Anterior cingulate cortex (tissue), 58 donors: ENCODE measurements at places on chromosomes 3 and 15.

DNA sequence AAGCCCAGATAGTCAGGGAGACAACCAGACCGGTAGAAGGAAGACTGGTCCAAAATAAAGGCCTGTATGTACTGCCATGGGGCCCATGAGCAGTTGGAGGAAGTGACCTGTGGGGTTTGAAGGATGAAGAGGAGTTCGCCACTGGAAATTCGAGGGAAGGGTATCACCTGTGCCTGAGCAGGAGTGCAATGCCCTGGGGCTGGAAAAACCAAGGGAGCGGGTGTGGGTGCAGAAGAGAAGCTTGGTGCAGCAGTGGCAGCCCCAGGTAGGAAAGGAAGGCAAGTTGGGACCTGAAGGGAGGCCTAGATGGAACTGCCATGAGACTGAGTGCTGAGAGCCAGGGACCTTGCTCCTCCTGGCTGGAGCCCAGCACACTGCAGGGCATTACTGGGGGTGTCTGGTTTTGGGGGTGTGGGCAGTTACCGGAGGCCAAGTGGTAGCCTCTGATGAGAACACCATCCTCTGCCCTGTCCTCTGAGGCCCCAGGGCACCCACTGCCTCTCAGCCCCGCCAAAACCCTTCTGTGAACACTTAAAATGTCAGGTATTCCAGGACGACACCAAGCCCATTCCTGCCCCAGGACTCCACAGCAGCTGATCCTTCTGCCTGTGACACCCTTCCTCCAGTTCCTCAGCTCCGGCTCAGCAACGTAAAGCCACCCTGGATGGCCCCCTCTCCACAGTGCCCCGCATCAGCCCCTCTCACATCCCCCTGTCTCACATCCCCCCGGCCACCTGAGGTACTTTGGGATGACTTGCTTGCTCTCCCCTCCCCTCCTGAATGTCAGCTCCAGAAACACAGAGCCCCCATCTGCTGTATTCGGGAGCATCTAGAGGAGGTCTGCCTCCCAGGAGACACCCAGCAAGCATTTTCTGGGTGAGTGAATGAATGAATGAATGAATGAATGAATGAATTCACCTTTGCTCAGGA is 42.9 kb downstream of the WNT7A start:
- DNase-seq = no peak

GRCh38 chr3:138463724-138464490 is 29.5 kb downstream of the ESYT3 start:
- DNase-seq = no peak

GRCh38 chr3:9732080-9732739 is 675 bp downstream of the BRPF1 start:
- no peak for DNase-seq

DNA sequence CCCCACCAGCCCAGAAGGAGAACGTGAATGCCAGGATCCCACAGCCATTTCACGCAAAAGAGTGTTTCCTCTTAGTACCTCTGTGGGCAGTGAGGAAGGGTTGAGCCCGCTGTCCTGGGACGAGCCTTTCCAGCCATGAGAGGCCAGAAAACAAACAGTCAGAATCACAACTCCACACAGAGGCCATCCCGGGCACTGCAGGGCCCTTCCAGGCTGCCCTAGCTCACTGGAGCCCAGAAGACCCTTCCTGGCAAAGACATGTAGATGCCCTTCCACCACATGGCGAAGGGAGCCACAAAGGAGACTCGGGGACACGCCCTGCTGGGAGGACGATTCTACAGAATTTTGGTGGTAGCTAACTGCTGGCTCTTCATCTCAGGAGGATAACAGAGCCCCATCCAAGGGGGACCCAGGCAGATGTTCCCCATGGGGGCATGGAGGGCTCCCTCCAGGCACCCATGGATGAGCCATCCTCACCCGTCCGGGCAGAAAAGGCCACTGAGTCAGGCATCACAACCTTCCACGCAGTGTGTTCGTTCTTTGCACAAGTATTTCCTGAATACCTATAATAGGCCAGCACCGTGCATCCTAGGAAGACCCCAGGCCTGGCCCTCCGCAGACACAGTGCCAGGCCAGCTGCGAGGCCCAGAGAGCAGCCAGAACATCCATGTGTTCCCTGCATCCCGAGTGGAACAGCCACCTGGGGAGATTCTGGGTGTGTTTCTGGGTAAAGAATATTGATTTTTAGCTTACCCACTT is 47.2 kb downstream of the SLC12A8 start:
- no peak for DNase-seq

GRCh38 chr3:117633207-117633606 is 923.6 kb downstream of the TUSC7 start:
- no peak for DNase-seq

- DNase-seq = no peak
These were observed 44.6 kb downstream of the TFG start for GRCh38 chr3:100753846-100754245.

- no peak for DNase-seq
These were observed 5.4 kb downstream of the ACOX2 start for GRCh38 chr3:58531555-58531954.

GRCh38 chr3:39136533-39137434 is 16.6 kb downstream of the CSRNP1 start:
- DNase-seq = no peak

GRCh38 chr15:48675436-48675835 is 29.9 kb upstream of the FBN1 start:
- DNase-seq = no peak

DNA sequence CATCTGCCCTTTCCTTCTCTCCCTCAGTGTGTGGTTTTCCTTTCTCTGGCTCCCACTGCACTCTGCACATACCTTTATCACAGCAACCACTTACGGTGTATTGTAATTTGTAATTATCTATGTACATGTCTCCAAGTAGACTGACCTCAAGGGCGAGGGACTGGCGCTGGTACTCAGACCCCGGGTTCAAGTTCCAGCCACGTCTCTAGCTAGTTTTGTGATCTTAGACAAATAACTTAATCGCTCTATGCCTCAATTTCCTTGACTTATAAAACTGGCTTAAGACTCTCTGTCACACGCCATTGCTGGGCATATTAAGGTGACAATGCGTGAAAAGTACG is 607 bp upstream of the SENP2 start:
- DNase-seq = no peak

GRCh38 chr3:29534006-29534405 is 253.1 kb downstream of the RBMS3 start:
- DNase-seq = no peak

GRCh38 chr3:113697500-113698090 is 1.2 kb upstream of the USF3 start:
- no peak for DNase-seq

DNA sequence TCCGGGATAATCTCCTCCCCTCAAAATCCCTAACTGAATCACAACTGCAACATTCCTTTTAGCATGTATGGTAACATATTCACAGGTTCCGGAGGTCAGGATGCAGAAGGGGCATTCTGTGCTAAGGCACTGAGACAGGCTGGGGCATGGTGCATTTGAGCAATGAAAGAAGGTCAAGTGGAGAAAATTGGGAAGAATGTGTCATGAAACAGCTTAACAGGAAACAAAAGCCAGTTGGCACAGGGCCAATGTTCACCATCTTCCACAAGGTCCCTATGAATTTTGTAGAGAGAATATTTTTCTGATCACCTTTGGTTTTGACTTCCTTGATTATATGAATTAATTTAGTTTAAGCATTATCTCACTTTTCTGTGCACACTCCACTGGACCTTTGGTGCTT is 587.7 kb upstream of the NR2F2 start:
- DNase-seq = no peak

GRCh38 chr15:47266566-47266965 is 450.7 kb upstream of the SEMA6D start:
- DNase-seq = no peak

GRCh38 chr3:190646996-190647395 is 133.1 kb downstream of the IL1RAP start:
- no peak for DNase-seq

GRCh38 chr3:135178566-135178965 is 383.5 kb downstream of the EPHB1 start:
- no peak for DNase-seq

- DNase-seq = no peak
These were observed 5.2 kb downstream of the CACNA2D3 start for GRCh38 chr3:54127499-54128056.

DNA sequence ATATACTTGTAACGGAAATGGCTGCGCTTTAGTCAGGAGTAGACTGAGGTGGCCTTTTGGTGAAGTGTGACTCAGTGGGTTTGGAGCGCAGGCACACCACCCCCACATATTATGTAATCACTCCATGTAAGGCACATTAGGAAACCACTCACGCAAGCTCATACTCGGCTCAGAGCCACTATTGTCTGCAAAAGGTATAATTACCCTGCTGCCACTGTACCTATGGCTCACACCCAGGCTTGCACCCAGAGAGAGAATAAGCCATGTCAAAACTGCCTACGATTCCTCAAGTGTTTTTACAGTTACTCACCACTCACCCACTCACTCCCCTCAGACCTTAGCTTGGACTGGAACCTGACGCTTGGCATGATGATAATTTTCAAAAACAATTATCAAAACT is 611.9 kb upstream of the CCDC54 start:
- DNase-seq = no peak

- DNase-seq = no peak
These were observed 242.3 kb downstream of the FEZF2 start for GRCh38 chr3:62131050-62131449.

DNA sequence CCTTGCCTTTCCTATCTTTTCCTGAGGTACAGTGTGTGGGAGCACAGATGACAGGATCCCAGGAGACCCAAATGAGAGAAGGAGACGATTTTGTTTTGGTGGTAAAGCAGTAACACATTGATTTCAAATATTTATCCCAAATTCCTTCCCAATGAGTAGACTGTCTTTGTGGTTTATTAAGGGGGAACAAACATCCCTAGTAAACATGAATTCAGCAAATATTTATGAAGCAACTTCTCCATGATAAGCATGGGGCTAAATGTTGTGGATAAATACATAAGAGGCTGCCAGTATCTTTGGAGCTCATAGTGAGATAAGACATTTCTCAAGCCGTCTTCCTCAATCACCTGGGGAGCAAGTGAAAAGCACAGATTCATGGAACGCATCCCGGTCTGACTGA is 460.8 kb upstream of the CFAP20DC start:
- DNase-seq = no peak

- no peak for DNase-seq
These were observed 30.3 kb downstream of the PPP1R2 start for GRCh38 chr3:195512798-195513345.

GRCh38 chr3:151964743-151965142 is 91.3 kb downstream of the SUCNR1 start:
- no peak for DNase-seq

- DNase-seq = no peak
These were observed 18.3 kb downstream of the TMEM62 start for GRCh38 chr15:43151688-43152087.

GRCh38 chr15:75840659-75841058 is 2.6 kb upstream of the UBE2Q2 start:
- no peak for DNase-seq

DNA sequence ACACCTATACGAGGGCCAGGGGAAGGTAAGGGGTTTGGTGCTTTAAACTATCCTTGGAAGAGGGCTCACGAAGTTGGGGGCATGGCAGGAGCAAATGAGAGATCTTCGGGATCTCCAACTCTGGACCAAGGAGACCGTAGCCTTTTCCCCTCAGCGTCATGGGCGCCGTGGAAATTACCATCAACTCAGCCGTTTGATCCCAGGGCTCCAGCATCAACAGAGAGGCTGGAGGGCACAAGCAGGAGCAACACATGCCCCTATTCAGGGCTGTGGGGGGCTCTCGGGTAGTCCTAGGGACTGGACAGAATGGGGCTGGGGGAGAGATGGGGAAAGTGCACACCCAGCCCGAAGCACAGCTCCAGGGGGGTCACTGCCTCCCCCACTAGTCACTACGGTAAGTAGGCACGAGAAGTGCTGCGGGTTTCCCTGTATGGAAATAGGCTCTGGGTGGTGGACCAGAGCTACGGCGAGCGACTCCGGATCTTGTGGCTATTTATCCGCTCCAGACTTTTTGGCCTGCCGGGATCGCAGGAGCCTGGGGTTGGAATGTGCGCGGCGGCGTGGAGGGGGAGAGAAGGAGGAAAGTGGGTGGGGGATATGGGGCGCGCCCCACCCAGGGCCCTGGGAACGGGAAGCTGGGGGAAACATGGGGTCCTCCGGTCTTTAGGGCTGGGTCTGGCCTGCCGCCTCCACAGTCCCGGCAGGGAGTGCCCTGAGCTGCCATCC is 539 bp upstream of the LAMB2 start:
- peak; percentile 55 for DNase-seq

- DNase-seq = no peak
These were observed 99.1 kb upstream of the SEMA6D start for GRCh38 chr15:47618241-47618640.

DNA sequence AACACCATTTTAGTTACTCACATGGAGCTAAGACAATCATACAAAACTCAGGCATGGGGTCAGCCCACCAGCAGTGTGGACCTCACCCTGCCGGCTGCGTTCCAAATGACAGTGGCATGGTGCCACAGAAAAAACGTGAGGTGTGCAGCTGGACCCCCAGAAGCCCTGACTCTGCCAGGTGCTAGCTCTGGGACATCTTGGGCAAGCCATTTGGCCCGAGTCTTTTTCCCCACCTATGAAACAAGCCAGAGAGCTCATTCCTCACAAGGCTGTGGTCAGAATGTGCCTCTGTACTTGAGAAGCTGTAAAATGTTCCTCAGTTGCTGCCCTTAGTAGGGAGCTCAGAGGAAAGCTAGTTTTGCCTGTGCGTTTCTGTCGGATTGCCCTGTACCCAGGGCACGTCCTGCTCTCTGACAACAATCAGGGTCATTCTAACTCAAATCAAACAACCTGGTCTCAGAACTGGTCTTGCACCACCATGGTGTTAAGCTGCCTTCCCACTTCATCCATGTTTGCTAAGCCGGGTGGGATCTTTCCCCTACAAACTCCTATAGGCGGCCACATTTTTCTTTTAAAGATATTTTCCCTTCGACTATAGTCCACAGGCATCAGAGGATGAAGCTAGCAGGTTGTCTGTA is 44.9 kb downstream of the LIPC start:
- DNase-seq = no peak
